ENCODE measurements at places on chromosomes 5 and 9.
A peak's percentile ranks its signal among the peaks of the same experiment; 100 is the strongest.

- DNase-seq: no peak
Observed at GRCh38 chr5:38533286-38534155, 22.9 kb downstream of the LIFR start.

- DNase-seq: no peak
Observed at GRCh38 chr5:137587919-137588318, 88.8 kb upstream of the SPOCK1 start.

GRCh38 chr5:113660206-113660605 lies 146.7 kb downstream of the YTHDC2 start:
- DNase-seq: no peak

DNA sequence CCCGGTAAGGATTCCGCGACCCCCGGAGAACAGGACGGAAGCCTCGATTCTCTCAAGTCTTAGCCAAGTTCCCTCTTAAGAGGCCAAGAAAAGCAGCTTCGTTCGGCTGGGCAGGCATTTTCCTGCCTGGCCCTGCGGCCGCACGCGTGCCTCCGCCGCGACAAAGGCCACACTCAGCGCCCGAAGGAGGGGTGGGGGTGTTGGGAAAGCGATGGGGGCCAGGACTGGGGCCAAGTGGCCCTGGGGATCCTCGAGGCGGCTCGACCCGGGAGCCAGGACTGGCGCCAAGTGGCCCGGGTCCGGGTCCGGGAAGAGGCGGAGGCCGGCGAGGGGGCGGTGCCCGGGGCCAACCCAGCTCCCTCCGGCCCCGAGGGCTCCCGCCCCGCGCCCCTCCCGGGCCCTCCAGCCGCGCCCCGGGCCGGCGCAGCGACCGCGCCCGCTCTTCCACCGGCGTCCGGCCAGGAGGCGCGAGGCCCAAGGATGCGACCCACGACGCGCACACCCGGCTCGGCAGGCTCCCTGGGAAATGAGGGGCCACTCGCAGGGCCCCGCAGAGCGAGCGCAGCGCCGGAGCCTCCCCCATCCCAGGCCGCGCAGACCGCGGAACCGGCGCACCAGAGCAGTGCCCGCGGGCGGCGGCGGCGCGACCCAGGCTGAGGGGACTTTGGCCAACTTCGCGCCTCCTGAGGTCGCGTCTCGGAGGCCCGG lies 756 bp downstream of the VAV2 start:
- DNase-seq: no peak

- DNase-seq: no peak
Observed at GRCh38 chr9:19935422-19935821, 146.6 kb upstream of the SLC24A2 start.

GRCh38 chr5:169705322-169705721 lies 68.2 kb downstream of the DOCK2 start:
- DNase-seq: no peak

DNA sequence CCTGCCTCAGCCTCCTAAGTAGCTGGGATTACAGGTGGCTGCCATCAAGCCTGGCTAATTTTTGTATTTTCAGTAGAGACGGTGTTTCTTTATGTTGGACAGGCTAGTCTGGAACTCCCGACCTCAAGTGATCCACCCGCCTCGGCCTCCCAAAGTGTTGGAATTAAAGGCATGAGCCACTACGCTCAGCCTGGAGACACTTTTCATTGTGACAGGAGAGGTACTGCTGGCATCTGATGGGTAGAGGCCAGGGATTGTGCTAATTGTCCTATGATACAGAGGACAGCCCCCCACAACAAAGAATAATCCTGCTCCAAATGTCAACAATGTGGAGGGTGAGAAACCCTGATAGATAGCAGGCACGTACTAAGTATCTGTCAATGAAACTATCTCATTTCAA lies 91.3 kb upstream of the SLC25A48 start:
- DNase-seq: no peak

DNA sequence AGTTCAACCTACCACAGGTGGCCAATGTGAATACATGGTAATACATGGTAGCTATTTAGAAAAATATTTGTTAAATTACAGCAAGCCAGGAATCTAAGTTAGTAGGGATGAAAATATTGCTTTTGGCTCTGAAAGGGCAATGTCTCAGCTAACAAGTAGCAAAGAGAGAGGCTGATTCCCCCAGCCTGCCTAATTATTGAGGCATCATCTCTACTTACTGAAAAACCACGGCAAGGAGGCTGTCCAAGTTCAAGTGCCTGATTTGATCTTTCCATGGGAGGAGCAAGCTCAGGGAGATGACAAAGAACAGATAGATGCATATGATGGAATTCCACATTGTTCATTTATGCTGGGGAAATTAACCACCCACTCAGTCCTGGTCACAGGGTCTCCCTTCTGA lies 28.7 kb upstream of the UBTD2 start:
- DNase-seq: no peak

DNA sequence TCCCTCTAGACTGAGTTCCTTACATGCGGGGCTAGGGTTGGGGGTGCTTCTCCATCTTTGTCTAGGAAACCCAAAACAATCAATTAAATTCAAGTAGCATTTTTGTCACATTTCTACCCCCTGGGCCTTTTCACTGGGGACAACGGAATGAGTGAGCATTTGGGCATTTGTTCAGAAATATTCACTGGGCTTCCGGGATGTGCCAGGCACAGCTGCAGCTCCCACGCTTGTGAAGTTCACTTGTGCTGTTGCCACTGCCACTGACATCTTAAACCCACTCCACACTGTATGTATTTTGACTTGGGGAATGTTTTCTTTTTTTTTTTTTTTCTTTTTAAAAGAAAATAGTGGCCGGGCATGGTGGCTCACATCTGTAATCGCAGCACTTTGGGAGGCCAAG lies 31.6 kb downstream of the DUSP1 start:
- DNase-seq: no peak

DNA sequence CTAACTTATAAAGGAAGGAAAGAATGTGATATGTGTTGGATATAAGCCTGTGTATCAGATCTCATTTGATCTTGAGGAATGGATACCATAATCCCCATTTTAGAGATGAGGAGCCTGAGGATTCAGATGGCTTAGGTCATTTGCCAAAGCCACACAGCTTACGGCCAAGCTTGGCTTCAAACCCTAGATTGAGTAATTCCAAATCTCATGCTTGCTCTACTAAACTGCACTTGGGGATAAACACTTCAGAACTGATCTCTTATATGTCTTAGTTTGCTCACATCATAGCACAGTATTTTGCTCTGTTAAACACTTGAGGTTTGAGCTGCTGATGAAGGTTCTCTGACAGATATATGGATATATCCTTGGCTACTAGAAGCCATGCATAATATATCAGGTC lies 504.4 kb downstream of the NTRK2 start:
- DNase-seq: no peak

- DNase-seq: no peak
Observed at GRCh38 chr5:126514131-126514557, 80.9 kb downstream of the ALDH7A1 start.

DNA sequence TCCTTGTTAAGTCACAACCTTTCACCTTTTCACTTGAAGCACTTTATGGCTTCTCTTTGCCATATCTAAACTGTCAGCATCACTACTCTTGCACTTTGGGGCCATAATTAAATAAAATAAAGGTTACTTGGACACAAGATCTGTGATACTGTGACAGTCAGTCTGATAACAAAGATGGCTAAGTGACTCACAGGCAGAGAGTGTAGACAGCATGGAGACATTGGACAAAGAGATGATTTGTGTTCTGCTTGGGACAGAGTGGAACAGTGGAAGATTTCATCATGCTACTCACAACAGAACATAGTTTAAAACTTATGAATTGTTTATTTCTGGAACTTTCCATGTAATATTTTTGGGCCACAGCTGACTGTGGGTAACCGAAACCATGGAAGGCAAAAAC lies 81.7 kb upstream of the SMC5 start:
- peak; percentile 11 for DNase-seq

GRCh38 chr5:154194345-154195329 lies 4.1 kb downstream of the GALNT10 start:
- DNase-seq: peak; percentile 55

DNA sequence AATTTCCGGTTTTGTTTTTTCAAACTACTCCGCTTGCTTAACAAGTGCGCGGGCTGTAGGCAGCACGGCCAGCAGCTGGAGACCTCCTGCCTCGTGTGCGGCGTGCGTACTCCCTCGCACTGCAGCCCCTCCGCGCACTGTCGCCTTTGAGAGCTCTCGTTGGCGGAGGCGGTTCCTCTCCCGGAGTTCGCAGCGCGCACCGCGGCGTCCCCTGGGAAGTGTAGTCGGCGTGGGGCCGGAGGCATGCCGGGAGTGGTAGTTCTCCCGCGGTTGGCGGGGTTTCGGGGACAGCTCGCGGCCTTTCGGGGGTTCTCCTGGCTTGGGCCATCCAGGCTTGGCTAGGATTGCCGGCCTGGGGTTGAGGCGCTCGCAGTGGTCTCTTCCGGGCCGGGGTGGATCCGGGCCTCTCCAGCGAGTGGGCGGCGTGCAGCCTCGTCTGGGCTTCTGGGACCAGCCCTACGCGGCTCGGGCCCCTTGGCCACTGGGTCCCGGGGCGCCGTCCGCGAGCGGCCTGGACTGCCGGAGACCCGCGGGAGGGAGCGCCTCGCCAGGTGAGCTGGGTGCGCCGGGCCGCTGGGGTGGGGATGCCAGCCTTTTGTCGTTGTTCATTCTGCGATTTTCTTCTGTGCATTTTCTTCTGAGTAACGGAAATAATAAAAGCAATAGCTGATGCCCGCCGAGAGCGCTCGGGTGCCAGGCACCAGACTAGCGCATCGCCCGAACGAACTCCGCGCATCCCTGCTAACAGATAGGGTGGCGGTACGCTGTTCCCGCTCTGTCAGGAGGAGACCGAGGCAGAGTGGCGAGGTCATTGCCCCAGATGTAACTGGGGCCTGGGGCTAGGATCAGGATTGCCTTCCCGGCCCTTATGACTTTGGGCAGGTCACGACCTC lies at the start of gene ZNF354C:
TSS of gene ZNF354C (plus strand) at position 258 of the 893 bp plus-strand sequence. CDS start 1,696 bp downstream, outside the sequence.
- peak; percentile 86 for DNase-seq

DNA sequence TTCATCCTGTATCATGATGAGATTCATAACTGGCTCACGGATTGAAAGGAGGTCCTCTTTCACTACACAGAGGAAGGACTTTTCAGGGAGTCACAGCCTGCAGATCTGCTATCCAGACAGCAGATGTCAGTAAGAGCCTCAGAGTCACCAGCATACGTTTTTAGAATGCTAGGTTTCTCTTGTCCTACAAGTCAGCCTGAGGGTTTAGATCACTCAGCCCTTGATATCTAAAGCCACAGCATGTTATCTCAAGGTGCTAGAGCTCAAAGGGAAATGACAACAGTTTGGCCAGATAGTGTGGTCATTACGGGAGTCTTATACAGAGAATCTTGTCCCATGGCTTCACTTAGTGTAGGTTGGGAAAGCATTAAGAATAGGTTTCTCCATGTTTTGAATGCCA lies 30.9 kb upstream of the SLC46A2 start:
- DNase-seq: peak; percentile 68

DNA sequence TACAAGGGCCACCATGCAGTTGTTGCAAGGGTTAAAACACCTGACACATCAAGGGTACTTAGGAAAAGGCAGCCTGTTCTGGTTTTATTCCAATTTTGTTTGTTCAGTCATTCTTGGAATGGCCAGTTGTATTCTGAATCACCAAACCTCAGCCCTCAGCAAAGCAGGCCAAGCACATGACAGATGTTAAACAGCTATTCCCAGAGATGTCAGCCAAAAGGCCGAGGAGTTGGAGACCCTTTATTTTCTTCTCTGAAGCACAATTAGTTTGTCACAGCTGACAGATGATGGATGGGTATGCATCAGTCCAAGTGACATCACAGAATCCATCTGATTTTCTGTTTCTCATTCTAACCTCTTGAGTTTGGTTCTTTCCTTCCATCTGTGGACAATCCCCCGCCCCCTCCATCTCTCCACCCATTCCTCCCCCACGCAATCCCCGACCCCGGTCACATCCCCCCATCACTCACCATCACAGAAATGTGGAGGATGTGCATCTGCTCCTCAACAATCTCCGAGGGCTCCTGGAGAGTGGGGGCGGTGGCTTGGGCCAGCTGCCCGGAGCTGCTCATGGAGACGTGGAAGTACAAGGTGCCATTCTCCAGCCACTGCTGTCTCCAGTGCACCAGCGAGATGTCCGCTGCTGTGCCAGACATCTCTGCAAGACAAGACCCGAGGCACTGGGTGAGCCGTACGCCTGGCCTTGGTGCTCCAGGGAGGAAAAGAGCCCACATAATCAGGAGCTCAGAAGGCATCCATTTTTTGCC lies 123.8 kb downstream of the ASTN2 start:
- no peak for DNase-seq

- no peak for DNase-seq
Observed at GRCh38 chr5:1873243-1873959, 9.3 kb downstream of the IRX4 start.

- DNase-seq: no peak
Observed at GRCh38 chr5:124342584-124342983, 403.9 kb downstream of the ZNF608 start.

- no peak for DNase-seq
Observed at GRCh38 chr9:91240596-91241165, 121.0 kb downstream of the AUH start.

DNA sequence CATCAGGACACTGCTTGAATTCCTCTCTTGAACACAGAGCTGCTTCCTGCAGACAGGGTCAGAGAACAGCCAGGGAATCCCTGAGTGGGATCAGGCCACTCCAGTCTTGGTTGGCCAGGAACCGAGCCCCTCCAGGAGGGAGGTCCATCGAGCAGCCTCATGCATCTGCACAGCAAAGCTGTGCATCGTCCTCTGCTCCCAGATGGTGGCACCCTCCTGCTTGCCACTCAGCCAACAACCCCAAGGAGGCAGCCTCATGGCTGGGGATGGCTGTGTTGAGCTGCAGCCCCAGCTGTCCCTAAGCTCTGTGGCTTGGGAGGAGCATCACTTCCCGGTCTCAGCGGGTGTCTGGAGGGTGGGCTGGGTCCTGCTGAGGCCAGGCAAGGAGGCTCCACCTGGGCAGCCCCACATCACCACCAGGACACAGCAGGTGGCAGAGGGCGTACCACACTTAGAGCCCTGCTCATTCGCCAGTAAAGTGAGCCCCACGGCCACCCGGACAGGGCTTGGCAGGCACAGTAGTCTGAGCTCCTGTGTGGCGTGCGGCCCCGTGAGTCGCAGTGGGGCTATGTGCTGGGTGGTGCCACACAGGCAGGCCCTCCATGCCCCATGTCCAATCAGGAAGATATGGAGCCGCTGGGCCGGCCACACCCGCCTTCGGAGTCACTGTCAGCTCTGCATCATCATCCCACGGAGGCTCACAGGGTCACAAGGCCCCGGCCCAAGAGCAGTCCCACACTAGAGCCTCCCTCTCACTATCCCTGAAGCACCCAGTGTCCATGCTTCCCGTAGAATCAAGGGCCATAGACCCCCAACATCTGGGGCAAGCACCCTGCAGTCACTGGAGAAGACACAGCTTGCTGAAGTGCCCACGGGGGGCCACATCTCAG lies 11.9 kb downstream of the LPCAT1 start:
- peak; percentile 42 for DNase-seq

- DNase-seq: no peak
Observed at GRCh38 chr5:93636837-93637236, 53.8 kb downstream of the NR2F1 start.

DNA sequence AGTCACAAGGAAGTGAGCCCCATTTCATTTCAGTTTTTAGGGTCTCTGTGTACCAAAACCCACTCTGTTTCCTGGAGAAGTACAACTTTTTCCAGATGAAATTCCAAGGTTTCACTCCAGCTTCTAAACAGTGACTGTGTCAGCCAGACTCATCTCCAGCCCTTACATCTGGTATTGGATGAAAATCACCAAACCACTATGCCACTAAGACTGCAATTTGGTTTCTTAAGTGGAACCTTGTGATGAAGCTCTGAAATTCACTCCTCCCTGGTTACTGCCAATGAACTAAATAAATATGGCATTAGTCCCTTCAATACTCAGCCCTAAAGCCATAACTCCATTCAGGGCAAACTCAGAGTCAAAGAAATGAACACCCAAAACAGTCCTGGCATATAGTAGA lies 211.2 kb upstream of the DAPK1 start:
- no peak for DNase-seq

All from epithelial cell of esophagus (primary cell).